Stimulated activated CD4-positive, alpha-beta T cell treated with anti-CD3 and anti-CD28 coated beads, TNF-alpha, amount 100 ng/mL, for 1 hour (primary cell): ENCODE measurements at places on chromosomes 1 and 21.

DNA sequence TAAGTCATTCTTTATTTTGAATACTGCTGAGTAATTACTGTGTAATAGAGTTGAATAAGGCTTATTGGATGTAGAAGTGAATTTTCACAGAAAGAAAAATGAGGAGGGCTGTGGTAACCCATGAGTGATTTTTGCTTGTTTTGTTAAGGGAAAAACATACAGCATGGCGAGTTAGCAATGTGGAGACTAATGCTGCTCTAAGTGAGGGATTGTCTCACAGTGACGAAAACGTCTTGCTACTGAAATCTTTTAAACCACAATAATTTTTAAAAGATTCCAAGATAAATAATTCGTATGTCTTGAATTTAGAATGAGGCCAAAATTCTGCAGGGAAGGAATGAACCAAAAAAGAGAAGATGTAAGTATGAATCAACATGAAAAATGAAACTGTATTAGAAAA lies 16.2 kb upstream of the PLA2G4A start:
- DNase-seq, result no peak

DNA sequence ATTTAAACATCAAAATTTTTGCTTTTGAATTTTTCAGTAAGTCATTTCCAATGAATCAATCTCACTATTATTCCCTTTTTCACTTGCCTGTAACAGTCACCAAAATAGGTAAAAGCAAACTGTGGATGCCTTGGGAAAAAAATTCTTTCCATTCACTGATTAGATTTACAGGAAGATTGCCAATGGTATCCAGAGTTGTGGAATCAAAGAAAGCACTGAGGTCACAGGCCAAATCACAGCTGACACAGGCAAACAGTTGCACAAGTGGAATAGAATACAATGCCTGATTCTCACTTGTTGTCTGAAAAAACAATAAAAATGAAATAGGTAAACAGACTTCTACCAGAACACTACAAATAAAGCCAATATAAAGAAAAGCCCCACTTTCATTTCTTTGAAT lies 48.4 kb downstream of the LTN1 start:
- DNase-seq, result no peak

DNA sequence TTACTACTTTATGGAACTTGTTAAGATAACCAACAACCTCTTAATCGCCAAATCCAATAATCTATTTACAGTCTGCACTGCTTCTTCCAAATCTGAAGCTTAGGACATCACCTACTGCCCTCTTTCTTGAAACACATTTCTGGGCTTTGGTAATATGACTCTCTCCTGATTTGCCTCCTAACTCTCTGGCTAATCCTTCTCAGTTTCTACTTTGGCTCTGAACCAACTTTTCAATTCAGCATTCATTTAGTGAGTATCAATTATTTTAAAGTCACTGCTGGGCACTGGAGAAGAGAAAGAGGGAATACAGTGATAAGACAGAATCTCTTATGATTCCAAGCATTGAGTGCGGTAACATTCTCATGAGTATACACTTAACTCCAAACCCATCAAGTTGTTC lies 275.0 kb downstream of the AKT3 start:
- DNase-seq, result no peak

DNA sequence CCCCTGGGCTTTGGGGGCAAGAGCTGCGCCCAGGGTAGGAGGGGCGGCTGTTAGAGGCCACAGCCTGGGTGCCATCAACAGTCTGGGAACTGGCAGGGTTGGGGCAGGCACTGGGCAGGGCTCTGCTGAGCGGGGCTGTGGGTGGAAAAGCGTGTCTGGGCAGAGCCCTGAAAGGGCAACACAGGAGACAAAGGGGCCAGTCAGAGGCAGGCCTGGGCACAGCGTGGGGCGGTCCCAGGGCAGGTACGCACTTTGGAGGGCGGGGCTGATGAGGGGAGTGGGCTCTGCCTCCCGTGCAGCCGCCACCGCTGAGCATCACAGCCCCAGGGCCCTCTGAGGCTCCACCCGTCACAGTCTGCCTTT lies 13.9 kb downstream of the CELSR2 start:
- DNase-seq, result no peak

DNA sequence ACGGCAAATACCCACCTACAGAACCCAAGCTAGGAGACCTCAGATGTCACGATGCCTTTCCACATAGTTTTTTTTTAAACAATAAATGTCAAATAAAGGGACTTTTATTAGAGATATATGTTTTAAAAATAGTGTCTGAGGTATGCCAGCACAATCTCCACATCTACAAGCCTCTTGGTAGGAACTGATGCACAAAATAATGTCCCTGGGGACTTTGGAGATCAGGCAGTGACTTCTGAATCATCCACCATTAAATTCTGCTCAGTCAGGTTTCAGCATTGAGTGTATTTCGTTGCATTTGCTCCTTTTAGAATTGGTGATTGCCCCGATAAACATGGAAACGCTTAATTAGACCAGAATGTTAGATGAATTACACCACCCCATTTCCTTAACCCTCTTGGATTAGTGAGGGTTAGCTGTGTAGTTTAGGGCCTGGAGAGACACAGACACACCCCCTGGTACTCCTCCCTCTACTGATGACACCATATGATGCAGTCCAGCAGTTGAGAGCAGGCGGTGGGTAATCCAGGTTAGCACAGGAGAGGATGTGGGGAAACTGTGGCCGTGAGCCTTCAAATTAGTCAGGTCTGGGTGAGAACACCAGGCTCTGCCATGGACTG lies 33.6 kb downstream of the LGR6 start:
- DNase-seq, result no peak
